ENCODE measurements at places on chromosomes 4 and X.
A peak's percentile ranks its signal among the peaks of the same experiment; 100 is the strongest.

- no peak for DNase-seq
Measured at GRCh38 chrX:43589735-43590134, 66.4 kb upstream of the MAOA start.

GRCh38 chrX:11363069-11363594, 69.9 kb downstream of the AMELX start:
- DNase-seq, result no peak

GRCh38 chrX:13852001-13852695, 35.3 kb upstream of the GPM6B start:
- no peak for DNase-seq

DNA sequence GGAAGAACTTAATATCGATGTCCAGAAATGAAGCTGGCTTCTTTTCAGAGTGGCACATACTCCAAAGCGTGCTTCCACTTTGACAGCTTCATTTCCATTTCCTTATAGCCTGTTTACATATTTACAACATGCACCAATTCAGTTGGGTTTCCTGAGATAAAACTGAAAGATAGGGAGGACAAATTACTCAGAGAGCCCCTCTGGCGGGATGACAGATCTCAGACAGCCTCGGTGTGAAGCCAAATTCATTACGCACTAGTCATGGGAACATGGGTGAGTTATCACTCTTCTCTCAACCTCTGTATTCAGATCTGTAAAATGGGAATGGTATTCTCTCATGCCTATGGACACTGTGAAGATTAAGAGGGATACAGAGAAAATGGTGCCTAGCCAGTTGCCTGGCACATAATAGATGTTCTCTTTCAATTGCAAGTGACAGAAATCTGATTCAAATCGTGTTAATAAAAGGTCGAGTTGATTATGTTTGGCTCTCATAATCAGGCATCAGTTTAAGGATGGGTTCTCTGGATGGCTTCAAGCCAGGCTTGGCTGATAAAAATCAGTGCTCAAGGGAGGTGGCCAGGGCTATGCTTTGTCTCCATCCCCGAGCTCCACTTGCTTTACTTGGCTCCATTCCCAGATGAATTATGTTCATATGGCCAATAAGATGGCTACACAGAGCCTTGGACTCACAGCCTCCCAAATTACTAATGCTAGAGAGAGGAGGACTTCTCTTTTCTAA, 132.2 kb upstream of the C1QTNF7 start:
- no peak for DNase-seq

- peak; percentile 20 for DNase-seq
Measured at GRCh38 chr4:67713529-67714247, 12.7 kb upstream of the UBA6 start.
